ENCODE measurements at places on chromosomes 4 and X.

DNA sequence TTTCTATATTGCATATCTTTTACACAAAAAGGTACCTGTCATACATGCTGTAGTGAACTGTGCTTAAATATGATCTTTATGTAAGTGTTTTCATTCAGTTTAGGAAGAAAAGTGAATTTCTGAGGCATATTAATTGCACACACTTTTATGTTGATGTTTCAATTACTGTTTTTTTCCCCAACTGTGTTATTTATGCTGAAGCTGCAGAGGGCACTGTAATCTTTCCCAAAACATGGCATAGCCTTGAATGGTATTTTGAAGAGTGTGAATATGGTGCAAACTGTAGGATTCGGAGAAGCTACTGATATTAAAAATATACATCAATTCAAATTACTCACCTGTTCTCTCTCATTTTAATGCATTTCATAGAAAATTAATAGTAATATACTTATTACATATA is 6.0 kb upstream of the CENPE start:
- no peak for DNase-seq

- DNase-seq, result no peak
Observed at GRCh38 chrX:54695816-54696487, 102.1 kb downstream of the ITIH6 start.

- DNase-seq, result no peak
Observed at GRCh38 chr4:513327-513726, 14.3 kb downstream of the PIGG start.

DNA sequence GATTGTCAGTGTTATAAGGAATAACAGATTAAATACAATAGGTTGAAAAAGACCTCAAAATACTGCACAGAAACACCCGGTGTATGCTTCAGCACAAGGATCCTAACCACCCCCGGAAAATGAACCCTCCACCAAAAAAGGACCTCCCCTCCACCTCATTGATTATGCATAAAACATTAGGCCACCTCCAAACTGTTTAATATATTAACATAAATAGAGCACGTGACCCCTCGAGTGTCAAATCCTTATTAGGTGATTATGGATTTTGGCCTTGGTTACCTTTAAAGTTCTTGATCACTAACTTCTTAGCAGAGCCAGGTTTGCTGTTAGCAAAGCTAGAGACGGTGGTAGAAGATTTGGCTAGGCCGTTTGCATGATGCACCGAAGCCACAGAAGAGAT is 958 bp downstream of the CUL4B start:
- no peak for DNase-seq

GRCh38 chrX:104318330-104319009 is 63.7 kb upstream of the ESX1 start:
- DNase-seq, result no peak

DNA sequence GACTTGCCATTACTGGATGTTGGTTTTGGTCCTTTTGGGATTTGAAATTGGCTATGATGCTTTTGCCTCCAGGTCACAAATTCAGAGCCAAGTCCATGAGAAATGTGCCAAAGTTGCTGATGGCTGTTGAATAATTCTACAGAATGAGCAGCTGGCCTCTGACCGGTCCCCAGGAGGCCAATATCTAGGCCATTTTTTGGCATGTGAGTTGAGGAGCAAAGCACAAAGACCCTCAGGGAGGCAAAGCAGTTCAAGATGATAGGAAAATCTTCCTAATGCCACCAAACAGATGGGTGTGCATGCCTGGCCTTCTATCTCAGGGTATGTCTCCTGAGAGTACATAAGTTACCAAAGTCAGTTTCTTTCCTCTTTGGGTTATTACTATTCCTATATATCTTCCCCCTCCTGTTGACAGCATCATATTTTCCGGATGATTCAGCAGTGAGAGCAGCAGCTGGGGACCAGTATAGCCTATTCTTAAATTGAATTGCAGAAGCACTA is 44.4 kb downstream of the SEL1L3 start:
- DNase-seq, result no peak

DNA sequence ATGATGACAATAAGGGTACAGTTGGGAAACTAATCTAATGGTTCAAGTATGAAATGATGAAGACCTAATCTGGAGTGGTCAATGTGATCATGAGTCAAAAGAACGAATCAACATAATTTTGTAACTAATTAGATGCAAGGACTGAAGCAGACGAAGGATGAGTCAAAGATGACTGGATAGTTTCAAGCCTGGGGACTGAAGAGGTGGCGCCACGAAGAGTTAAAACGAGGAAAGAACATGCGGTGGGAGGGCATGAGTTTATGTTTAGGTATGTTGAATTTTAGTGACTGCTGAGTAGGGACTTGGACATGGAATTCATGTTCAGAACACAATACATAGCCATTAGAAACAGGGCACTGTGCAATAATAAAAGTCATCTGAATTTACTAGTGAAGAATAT is 221.5 kb upstream of the FAM241A start:
- DNase-seq, result no peak

- DNase-seq, result no peak
Observed at GRCh38 chrX:118423558-118423957, 72.1 kb upstream of the DOCK11 start.

GRCh38 chr4:15953625-15954024 is 9.3 kb downstream of the FGFBP2 start:
- no peak for DNase-seq

- DNase-seq, result no peak
Observed at GRCh38 chr4:167897116-167897515, 195.2 kb upstream of the ANXA10 start.

GRCh38 chrX:2427737-2428136 is 73.0 kb downstream of the DHRSX start:
- DNase-seq, result no peak

DNA sequence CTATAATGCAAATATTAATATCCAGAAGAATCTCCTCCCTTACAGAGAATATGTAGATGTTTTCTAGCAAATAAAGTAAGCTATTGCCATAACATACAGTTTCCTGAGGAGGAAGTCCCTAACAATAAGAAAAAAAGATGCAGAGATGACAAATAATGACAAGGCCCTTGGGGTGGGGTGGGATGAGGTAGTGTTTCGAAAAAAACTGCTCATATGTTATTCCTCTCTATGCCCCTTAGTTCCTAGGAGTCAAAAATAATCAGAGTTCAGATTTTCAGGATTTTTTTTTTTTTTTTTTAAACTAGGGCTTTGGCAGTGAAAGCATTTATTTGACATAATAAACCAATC is 99.0 kb downstream of the ZAR1 start:
- DNase-seq, result no peak

- DNase-seq, result no peak
Observed at GRCh38 chr4:15436513-15436912, 8.7 kb downstream of the C1QTNF7 start.

GRCh38 chr4:1752284-1753041 is 31.1 kb downstream of the TACC3 start:
- DNase-seq, result no peak

DNA sequence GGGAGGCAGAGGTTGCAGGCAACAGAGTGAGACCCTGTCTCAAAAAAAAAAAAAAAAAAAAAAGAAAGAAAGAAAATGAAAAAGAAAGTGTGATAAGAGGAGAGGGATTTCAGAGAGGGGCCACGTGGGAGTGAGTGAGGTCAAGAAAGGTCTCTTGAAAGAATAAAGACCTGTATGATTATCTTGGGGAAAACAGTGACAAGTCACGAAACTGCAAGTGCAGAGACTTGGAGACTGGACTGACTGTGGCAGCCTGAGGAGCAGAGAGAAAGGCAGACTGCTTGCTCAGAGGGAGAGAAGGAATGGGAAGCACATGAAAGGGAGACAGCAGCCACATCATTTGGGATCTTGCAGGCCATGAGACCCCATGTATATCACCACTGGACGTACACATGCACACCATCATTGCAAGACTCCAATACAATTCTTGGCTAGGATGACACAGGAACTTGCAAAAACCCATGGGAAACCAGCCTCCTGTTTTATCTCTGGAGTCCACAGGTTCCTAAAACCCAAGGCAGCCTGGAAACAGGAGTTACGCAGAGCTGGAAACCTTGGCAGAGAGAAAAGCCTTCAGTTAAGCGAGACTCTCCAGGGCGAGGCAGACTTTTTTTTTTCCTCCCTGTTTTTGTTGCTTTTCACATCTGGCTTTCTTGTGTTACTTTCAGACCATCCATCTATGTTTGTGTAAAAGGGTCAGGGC is 207.0 kb upstream of the TBL1X start:
- no peak for DNase-seq

DNA sequence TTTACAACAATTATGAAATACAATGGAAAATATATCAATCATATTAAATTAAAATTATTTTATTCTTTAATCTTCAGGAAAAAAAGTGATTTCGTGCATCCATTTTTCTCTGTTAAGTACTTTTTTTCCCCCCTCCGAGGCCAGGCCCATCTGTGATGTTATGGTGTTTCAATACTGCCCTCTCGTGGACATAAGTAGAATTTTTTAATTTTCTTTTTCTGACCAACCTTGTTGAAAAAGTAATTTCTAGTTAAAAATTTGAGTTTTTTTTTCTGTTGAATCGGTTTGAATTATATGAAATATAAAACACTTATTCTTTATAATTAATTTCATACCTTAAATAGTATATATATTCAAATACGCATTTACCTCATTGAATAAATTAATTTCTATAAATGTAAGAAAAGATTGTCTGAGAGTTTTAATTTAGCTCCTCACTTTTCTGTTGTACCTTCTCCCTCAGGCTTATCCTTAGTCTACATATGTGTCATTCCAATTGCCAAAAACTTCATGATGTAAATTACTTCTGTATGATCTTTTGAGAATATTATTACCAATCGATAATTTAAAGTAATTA is 175.8 kb upstream of the TECRL start:
- DNase-seq, result no peak

GRCh38 chr4:159047478-159048165 is 55.3 kb upstream of the RAPGEF2 start:
- DNase-seq, result no peak

GRCh38 chr4:17128268-17128667 is 229.8 kb upstream of the LDB2 start:
- no peak for DNase-seq

- DNase-seq, result no peak
Observed at GRCh38 chrX:25003066-25003849, 12.5 kb downstream of the ARX start.

Measured in CD4-positive, alpha-beta T cell (primary cell).